ENCODE measurements at places on chromosomes 1 and 21.

DNA sequence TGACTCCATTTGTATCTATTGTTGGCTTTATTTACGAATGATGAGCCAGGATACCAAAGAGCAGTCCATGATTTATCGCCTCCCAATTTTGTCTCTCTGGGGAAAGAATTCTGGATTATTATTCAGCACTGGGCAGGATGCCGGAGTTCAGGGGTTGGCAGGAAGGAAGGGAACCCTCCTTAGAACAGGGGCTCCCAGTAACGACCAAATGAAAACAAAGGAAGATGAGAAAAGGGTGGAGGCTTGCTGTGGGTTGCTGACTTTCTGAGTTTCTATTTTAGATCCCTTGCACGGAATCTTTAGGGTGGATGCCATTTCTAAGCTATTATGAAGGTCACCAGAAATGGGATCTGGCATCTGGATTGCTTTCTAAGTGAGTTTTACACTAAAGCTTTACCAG is 231.2 kb upstream of the LYPLAL1 start:
- DNase-seq: no peak

- no peak for DNase-seq
Observed at GRCh38 chr1:189657715-189658114, 819.9 kb downstream of the BRINP3 start.

DNA sequence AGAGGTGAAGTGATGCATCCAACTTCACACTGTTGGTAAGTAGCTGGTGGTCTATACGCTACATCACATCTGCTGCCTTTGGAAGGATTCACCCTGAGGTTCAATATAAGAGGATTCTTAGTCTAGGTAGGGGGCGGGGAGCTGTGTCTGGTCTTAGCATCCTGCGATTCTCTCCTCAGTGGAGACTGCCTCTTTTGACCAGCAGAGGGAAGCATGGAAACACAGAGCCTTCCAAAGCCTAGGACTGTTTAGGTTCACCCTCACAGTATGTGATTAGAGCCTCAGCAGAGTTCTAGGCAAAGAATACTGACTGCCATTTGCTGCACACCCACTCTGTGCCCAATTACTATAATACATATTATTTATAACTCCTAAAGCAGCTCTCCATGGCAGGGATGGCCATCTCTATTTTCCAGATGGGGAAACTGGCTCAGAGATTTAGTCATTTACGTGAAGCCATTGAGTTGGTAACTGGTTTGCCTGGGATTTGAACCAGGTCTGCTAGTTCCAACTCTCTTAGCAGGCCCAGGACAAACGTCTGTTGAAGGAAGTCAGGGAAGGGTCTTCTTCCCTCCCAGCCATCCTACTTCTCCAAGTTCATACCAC is 28.9 kb upstream of the EFCAB14 start:
- no peak for DNase-seq

DNA sequence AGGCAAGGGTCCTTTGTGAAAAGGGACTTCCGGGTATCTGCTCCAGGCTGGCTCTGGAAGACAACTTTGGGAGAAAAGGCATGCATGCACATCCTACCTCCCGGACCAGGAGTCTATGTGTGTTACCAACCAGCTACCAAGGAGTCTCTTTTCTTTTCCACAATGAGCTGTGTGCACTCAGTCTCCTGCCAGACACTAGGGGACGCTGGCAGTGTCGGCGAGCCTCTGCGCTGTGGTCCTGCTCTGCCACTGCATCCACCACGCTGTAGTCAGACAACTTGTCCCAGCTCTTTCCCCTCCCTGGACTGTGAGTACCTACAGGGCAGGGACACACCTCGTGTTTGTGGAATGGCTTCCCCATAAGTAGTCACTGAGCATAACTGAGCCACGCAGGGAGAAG is 5.1 kb upstream of the SSR2 start:
- no peak for DNase-seq

GRCh38 chr1:234704106-234704887 is 94.3 kb upstream of the IRF2BP2 start:
- no peak for DNase-seq

- no peak for DNase-seq
Observed at GRCh38 chr1:224543453-224543852, 72.7 kb upstream of the CNIH3 start.
